HEK293T (cell line): ENCODE measurements at places on chromosomes 6 and 20.

DNA sequence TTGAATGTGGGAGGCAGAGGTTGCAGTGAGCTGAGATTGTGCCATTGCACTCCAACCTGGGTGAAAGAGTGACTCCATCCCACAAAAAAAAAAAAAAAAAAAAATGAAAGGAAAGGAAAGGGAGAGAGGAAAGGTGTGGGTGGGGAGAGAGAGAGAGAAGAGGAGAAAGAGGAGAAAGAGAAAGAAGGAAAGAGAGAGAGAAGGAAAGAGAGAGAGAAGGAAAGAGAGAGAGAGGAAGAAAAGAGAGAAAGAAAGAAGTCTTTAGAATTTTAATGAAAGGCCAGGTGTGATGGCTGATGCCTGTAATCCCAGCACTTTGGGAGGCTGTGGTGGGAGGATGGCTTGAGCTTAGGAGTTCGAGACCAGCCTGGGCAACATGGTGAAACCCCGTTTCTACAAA, 7.7 kb upstream of the BCAS4 start:
- DNase-seq: no peak

- DNase-seq: no peak
Observed at GRCh38 chr6:137210903-137211302, 8.3 kb downstream of the IFNGR1 start.

DNA sequence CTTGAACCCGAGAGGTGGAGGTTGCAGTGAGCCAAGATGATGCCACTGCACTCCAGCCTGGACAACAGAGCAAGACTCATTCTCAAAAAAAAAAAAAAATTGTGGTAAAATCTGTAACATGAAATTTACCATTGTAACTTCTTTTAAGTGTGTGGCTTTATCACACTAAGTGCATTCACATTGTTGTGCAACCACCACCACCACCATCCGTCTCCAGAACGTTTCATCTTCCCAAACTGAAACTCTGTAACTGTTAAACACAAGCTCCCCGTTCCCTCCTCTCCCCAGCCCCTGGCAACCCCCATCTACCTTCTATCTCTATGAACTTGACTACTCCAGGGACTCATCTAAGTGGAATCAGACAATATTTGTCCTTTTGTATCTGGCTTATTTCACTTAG, 29.7 kb downstream of the PDRG1 start:
- DNase-seq: no peak

DNA sequence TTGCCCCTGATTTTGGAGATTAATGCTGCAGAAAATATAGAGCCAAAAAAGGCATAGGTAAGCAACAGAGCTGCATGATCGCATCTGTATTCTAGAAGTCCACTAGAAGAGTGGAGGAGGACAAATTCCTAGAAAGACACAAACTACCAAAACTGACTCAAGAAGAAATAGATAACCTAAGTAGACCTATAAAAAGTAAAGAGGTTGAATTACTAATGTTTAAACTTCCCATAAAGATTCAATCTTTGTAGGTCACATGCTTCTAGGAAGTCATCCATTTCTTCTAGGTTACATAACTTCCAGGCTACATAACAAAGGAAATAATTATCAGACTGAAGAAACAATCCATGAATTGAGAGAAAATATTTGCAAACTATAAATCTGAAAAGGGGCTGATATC, 84.4 kb downstream of the JPH2 start:
- DNase-seq: no peak

DNA sequence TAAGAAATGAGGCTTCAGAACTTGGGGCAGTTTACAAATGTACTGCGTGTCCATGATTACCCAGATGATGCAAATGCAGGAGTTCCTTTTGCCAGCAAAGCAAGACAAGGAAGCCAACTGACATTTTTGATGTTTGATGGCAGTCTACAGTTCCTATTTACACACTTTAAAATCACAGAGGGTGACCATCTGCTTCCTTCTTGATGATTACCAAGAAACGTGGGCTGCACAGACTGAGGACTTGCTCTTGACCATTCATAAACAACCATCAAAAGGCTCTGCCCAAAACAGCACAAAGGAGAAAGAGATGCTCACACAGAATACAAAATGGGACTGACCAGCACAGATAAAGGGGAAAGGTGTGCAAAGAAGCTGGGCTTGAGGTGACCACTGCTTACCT, 79.8 kb upstream of the TRAF3IP2 start:
- no peak for DNase-seq

DNA sequence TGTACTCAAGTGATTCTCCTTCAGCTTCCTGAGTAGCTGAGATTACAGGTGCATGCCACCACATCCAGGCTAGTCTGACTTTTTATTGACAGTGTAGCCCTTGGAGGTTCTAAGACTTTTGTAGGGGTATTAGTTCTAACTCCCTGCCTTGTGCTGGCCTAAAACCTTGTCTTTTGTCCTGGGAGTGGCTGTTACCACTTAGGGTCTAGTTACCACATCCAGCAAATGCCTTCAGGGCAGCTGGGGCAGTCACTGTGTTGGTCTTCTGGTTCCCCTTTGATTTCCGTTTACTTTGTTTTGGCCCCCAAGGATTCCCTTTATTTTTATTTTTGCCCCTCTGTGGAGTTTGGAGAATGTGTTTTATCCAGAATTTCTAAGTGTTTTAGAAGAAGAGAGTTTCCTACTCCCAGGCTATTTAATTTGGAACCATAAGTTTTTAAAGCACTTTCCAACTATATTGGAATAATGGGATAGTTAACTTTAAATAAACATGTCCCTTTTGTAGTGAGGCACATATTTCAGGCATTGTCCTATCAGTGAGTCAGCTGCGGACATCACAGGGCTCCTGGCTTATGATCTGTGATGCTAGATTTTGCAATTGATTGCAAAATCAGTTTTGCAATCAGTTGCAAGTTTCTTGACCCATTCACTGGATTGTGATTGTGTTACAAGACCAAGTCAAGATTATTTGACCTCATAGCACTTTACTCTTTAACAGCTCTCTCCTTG, 25.0 kb downstream of the IL22RA2 start:
- DNase-seq: no peak

DNA sequence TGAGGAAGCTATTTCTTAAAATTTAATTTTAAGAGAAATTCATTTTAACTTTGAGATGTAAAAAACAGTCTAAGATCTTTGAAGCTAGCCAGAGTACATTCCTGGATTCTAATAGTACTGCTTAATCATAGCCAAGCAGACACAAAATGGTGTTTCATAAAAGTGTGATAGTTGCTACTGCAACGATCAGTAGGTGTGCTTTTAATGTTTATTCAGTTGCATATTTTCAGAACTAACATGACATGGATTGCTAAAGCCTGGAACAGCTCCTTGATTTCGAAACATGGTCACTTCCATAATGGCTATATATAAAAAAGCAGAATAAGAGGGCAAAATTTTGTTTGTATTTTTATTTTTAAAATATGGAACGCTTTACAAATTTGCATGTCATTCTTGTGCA, 35.5 kb downstream of the SESN1 start:
- no peak for DNase-seq

DNA sequence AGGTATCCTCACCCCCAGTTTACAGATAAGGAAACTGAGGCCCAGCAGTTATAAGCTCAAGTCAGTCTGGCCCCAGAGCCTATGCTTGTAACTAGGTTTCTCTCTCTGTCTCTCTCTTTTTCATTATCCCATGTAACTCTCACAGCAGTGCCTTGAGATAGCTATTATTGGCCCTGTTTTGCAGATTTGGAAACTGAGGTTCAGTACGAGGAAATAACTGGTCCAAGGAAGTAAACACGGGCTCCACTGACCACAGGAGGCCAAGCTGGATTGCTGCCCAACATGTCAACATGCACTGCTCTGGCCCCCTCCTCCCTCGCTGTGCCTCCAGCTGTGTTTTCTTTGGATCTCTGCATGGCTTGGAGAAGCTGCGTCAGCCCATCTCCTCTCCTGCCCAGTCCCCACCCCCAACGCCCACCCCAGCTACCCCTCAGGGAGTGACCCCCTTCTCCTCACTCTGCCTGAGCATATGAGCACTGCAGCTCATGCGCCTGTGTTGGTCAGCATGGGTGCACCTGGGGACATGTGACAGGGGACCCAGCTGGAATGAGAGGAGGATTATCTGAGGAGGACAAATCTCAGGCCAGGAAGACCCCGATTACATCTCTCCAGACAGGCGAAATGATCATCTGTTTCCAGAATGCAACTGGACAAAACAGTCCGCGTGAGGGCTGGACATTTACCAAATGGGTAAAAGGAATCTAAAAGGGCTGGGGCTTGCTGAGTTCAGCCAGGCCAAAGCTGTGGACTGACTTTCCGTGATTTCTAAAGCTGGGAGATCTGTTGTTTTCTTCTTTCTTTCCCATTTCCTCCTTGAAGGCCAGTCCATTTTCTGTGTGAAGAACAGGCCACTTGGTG, 7.8 kb upstream of the PLTP start:
- no peak for DNase-seq

DNA sequence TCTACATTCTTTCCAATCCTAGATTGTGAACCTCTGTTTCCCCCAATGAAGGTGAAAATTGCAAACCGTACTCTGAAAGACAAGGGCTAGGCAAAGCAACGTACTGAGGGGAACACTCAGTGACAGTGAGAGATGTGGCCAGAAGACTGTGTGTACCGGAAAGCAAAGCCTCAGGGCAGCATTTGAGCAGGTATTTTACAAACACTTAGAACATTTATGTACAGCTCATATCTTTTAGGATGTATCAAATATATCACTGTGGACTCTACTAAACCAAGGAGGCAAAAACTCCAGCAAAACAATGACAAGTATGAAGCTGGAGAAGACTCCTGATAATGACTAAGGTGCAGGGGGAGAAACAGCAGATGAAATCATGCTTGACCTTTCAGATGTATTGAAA, 236.9 kb downstream of the FOXC1 start:
- no peak for DNase-seq

- DNase-seq: no peak
Observed at GRCh38 chr6:30748851-30749540, 4.6 kb upstream of the IER3 start.

GRCh38 chr6:69887714-69888345, 21.5 kb downstream of the COL19A1 start:
- DNase-seq: no peak

DNA sequence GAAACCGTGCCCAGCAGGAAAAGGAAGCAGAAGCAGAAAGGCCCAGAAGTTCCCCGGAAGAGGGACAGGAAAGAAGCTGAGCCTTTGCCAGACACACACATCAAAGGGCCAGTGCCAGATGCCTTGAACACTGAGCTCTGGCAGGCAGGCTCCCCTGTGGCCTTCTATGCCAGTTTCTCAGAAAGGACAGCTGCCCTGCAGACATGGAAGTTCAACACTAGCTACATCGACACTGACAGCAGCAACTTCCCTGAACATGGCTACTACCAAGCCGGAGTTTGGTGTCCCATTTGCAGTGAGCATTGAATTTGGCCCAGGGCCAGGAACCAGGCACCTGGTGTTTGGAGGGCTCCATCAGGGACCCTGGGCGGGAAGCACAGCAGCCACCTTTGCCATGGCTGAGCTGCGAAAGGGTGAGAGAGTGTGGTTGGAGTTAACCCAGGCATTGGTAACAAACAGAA, 8.0 kb upstream of the RAET1E start:
- no peak for DNase-seq

DNA sequence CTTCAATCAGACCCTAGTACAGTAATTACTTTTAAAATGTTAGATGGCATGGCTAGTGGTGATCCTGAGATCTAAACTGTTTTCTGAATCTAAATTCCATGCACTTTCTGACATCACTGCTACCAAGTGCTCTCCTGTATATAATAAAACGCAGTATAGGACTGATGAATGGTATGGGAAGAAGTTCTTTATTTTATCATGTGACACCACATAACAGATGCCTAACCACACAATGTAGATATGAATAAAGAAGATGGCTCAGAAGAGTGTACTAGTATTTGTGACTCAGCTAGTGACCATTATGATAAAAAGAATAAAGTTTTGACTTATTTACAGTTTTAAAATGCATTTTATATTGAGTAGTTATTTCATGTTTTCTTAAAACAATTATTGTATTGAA, 8.5 kb downstream of the NDUFAF4 start:
- DNase-seq: no peak

DNA sequence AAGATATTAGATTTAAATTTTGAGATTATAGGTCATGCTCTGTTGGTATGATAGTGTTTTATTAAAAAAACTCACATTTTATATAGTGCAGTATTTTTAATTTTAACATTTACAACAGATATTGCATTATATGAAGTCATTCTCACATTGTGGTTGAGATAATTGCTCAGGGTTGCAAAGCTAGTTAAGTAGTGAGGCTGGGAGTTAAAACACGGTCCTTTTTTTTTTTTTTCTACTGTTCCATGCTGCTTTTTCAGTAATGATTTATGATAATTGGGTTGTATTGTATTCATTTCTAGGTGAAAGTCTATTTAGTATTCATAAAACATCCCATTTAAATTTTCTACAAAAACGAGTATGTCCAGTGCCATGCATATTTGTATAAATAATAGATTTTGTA, 117.6 kb upstream of the EDN1 start:
- no peak for DNase-seq

GRCh38 chr6:24981386-24981760, 45.6 kb upstream of the RIPOR2 start:
- DNase-seq: no peak

- no peak for DNase-seq
Observed at GRCh38 chr6:10203651-10204050, 211.2 kb downstream of the TFAP2A start.

DNA sequence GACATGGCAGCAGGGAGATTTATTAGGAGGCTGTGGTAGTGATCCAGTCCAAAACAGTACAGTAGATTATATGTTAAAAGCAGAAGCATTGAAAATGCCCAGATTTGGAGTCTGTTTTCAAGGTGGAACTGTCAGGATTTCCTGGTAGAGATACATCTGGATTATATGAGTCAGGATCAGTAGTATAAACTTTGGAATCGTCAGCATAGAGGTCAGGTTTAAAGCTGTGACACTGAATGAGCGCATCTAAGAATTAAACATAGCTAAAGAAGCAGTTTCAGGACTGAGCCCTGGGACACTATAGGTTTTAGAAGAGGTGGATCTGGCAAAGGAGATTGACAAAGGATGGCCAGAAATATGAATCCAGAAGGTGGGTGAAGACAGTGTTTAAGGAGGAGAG, 60.4 kb downstream of the RNF144B start:
- DNase-seq: no peak

- no peak for DNase-seq
Observed at GRCh38 chr6:134626589-134626988, 308.7 kb upstream of the SGK1 start.

DNA sequence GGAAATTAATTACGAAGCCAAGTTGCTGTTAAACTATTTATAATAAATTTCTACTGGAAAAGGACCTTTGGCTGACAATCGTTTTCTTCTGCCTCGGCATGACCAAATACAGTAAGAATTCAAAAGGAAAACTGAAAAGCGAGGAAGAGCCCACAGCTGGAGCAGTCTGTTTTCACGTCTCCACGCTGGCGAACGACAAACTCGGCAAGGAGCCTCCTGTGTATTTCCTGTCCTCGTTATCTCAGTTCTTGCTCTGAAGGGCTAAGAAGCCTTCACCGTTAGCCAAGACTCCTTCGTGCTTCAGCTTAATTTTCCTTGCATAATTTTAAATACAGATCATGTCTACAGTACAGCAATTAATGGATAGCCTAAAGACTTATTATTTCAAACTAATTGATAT, 214.3 kb upstream of the PLCB4 start:
- no peak for DNase-seq
